Femur (tissue), 1 donor: ENCODE measurements at places on chromosomes 16 and 17.

- DNase-seq, result no peak
Observed at GRCh38 chr16:18797746-18798145, 3.6 kb downstream of the ARL6IP1 start.

- DNase-seq, result no peak
Observed at GRCh38 chr17:78817123-78817522, 23.5 kb downstream of the USP36 start.

DNA sequence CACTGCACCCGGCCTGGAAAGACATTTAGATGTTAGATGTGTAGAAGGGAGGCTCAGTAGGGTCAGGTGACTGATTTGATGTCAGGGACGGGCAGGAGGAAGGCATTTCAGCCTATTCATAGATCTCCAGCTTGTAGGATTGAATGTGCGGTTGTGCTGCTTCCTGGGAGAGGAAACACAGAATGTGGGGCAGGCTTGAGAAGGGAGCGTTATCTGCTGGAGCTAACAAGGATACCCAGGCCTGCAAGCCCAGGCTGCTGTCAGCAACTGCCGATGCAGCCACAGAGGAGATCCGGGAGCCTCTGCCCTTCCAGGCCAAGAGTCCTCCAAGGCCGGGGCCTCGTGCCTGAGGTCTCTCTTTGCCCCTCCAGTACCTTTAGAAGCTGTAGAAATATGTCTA is 205.6 kb downstream of the SPECC1 start:
- DNase-seq, result no peak

GRCh38 chr17:1653735-1654134 is 4.1 kb upstream of the RILP start:
- no peak for DNase-seq

GRCh38 chr16:87806641-87807546 is 41.1 kb upstream of the KLHDC4 start:
- peak; percentile 68 for DNase-seq

DNA sequence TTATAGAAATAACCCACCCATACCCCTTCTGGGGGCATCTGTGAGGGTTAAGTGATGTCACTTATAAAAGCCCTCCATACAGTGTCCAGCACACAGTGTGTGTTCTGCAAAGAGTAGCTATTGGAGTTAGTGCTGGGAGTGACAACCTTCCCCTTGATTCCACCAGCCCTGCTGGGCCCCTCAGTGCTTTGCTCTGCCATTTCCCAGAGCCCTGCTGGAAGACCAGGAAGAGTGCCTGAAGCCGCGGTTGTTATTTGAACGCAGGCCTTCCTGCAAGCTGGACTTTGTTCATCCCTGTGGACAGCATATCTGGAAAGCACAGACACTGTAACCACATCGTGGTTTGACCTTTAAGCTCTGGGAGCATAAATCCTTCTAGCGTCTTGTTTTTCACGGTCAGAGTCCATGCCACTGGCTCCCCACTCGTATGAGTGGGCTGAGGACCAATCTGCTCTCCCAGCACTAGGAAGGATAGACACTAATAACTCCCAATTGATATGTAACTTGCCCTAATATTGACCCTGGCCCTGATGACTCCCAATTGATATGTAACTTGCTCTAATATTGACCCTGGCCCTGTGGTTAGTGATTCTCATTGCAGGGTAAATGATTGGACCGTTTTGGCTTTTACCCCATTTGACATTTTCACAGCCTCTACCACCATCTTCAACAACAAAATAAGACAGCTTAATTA is 297.1 kb upstream of the MAF start:
- DNase-seq, result peak; percentile 37

DNA sequence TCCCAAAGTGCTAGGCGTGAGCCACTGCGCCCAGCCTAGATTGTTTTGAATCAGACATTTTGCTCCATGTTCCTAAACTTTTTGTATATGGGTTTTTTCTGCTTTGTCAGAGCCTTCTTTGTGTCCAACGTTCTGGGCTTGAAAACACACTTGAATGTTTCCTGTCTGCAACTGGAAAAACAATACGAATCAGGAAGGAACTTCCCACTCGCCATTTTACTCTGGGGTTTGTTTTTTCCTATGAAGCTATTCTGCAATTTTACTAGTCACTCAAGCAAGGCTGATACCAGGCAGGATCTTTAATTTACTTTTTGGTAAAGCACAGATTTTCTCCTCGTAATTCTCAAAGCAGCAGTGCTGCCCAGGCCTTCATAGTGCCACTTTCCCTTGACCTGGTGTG is 31.6 kb downstream of the ARHGAP17 start:
- DNase-seq, result no peak

DNA sequence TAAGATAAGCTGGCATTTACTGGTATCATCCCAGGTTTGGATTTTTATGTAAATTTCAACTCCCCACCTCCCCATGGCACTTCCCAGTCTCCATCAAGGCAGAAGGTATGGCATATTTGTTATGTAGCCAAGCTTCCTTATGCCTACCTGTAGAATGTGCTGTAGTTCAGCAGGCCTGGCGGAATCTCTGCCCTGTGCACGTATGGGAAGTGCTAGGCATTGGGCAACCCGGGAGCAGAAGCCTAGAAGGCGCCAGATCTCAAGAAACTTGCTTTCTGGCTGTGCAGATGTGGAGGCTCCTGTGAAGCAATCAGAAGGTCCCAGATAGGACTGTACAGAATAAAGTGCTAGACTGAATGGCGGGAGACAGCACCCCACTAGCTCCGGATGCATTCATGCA is 64.7 kb downstream of the SNX20 start:
- no peak for DNase-seq

GRCh38 chr16:8512941-8513624 is 77.2 kb downstream of the TMEM114 start:
- no peak for DNase-seq

DNA sequence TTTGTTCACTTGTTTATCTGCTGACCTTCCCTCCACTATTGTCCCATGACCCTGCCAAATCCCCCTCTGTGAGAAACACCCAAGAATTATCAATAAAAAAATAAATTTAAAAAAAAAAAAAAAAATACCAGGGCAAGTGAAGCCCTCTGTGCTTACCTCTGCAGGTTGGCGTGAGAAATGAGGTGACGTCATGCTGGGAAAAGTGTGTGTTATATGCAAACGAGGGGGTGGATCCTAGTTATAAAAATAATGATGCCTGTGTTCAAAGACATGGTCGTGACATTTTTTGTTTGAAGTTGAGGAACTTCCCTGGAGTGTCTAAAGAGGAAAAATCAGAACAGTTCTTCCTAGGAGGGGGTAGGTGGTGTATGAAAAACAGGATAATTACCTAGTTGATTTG is 20.2 kb downstream of the TMC7 start:
- no peak for DNase-seq

- DNase-seq, result peak; percentile 66
Observed at GRCh38 chr17:81065500-81065899, 30.5 kb downstream of the BAIAP2 start.

- no peak for DNase-seq
Observed at GRCh38 chr17:82424001-82424862, 5.8 kb upstream of the OGFOD3 start.

DNA sequence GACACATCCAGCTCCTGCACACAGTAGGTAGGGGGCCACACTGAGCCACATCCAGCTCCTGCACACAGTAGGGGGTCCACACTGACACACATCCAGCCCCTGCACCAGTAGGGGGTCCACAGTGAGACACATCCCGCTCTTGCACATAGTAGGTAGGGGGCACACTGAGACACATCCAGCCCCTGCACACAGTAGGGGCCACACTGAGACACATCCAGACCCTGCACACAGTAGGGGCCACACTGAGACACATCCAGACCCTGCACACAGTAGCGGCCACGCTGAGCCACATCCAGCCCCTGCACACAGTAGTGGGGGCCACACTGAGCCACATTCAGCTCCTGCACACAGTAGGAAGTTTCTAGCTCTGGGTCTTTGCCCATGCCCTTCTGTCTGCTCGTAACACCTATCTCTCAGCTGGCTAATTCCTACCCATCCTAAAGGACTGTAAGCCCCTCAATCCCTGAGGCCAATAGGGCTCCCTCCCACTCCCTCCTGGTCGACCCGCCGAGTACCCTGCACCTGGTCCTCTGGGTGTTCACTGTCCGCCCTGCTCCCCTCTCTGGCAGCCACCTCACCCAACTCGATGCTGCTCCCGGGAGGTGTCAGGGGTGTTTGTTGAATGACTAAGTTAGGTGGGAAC is 9.4 kb upstream of the ATP2A3 start:
- no peak for DNase-seq

- DNase-seq, result no peak
Observed at GRCh38 chr16:50856991-50857390, 115.1 kb downstream of the CYLD start.
